NCI-H1436 (cell line): ENCODE measurements at places on chromosomes 7 and 10.

- DNase-seq = no peak
Measured at GRCh38 chr7:34806831-34807230, 148.8 kb downstream of the NPSR1 start.

GRCh38 chr10:76868098-76868977 is 769.3 kb downstream of the KCNMA1 start:
- no peak for DNase-seq

- DNase-seq = no peak
Measured at GRCh38 chr10:17781856-17782255, 27.3 kb upstream of the MRC1 start.

DNA sequence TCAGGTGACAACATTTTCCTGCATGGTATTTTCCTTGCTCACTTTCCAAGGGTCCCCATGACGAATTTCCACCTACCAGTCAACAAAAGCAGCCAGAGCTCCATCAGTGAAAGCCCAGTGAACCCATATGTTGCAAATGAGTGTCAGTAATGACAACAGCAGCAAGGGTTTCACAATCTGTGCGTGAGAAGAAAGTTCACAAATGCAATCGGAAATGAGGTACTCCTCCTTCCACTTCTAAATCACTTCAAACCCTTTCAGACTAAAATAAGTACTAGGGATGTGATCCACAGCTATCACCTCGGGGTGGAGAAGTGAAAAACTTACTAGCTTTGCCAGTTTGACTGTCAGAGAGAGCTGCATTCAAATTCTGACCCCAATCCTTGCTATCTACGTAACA is 55.6 kb upstream of the BET1 start:
- no peak for DNase-seq

DNA sequence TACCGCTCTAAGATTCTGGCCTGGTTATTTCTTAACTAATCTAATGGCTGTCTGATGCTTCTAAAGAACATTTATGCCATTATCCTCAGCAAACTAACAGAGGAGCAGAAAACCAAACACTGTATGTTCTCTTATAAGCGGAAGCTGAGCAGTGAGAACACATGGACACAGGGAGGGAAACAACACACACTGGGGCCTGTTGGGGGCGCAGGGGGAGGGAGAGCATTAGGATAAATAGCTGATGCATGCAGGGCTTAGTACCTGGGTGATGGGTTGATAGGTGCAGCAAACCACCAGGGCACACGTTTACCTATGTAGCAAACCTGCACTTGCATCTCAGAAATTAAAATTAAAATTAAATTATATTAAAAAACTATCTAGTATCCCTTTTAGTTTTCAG is 853.5 kb downstream of the GATA3 start:
- no peak for DNase-seq

DNA sequence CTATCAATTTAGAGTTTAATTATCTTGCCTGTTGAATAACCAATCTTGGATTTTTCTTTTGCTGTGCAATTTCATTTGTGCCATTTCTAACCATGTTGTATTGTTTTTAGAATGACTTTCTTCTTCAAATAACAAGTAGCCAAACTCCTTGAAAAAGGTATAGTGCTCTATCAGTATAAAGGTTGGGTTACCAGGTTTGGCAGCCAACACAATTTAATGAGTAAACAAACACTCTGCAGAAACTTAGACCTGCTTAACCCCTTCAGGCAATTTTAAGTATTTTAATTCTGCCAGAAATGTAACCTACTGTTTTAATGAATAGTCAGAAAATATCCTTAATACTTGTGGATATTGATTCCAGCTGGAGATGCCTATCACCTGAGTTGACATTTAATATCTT is 299.8 kb downstream of the ARL4A start:
- DNase-seq = no peak

DNA sequence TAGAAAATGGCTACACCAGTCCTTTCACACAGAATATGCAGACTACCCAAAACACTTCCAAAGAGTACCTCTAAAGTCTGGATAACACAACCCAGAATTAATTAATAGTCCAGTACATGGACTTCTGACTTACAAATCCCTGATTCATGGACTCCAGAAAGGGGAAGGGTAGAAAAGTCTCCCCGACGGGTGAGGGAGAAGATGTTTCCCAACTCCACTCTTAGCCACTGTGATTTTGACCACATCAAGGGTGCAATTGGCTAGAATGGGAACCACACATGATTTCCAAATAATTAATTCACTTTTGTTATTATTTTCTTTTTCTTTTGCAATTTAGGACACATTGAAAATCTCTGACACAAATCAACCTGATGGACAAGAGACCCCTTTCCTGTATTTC is 1.4 kb downstream of the TMEM130 start:
- DNase-seq = no peak

- peak; percentile 77 for DNase-seq
Measured at GRCh38 chr7:158587162-158588084, at the start of gene PTPRN2. TSS of gene PTPRN2 (minus strand) at chr7:158587823.

DNA sequence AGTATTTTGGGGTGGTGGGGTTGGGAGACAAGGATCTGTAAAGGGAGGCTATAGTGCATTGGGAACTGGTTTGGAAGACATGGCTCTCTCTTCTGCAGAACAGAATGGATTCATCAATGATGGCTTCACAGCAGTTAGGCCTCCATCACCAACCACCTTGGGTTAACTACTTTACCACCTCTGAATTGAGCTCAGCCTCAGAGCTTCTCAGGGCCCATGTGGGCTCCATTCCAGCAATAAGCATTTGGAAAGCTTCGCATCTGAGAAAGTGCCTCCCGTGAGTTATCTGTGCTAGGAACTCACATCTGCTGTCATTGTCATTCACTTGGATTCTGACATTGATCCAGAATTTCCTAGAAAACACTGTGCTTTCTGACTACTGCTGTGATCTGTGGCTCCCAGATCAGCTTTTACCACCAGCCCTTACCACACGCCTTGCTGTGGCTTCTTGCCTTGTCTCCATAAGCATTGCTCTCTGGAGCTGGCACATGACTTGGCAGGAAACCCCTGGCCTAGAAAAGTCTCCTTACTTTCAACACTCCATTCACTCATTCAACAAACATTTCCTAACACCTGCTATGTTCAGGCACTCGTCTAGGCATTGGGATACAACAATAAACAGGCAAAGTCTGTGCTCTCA is 70.7 kb upstream of the ADO start:
- DNase-seq = no peak

- no peak for DNase-seq
Measured at GRCh38 chr10:115939101-115939854, 333.7 kb downstream of the GFRA1 start.

DNA sequence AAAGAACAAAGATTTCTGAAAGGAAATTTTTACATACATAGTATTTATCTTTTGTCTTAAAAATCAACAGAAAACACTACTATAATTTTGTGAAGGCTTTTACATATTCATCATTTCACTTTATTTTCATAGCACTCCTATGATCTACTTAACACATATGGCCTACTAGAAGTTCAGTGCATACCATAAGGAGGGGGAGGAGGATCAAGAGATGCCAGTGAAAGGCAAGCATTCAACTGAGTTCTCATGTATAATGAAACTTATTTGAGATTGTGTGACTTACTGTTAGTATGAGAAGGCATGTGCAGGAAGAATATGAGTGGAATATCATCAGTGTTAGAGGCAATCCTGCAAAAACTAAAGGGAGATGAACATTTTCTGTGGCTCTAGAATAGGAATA is 10.6 kb downstream of the BRAF start:
- DNase-seq = no peak

- DNase-seq = no peak
Measured at GRCh38 chr10:119377958-119378736, 164.4 kb downstream of the RGS10 start.

GRCh38 chr7:131623154-131623553 is 66.7 kb upstream of the PODXL start:
- no peak for DNase-seq

DNA sequence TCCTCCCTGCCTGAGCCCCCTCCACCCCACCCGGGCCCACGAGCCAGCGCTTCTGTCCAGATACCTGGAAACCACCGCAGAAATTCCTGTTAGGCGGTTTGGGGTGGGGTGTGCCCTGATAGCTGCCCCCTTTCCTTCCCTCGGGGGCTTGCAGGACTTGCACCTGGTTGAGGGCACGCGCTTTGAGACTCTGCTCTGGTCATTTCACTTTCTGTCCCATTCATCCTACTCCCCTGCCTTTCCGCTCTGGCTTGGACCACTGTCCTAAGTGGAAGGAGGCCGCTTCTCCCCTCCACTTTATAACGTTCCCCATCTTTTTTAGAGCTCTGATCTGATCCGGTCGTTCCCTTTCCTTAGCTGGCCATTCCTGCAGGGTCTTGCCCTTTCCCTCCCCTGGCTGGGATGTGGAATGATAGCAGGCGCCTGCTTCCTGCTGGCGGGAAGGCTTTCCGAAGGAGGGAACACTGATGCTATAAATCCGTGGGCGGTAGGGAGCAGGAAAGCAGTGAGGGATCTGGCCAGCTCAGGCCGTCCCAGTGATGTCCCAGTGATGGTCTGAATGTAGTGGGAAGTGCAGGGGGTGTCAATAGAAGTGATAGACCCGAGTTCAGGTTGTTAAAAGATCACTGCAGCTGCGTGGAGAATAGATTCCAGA is 852 bp upstream of the PRKAR1B start:
- no peak for DNase-seq

- no peak for DNase-seq
Measured at GRCh38 chr10:23171232-23171876, 20.8 kb upstream of the PTF1A start.

DNA sequence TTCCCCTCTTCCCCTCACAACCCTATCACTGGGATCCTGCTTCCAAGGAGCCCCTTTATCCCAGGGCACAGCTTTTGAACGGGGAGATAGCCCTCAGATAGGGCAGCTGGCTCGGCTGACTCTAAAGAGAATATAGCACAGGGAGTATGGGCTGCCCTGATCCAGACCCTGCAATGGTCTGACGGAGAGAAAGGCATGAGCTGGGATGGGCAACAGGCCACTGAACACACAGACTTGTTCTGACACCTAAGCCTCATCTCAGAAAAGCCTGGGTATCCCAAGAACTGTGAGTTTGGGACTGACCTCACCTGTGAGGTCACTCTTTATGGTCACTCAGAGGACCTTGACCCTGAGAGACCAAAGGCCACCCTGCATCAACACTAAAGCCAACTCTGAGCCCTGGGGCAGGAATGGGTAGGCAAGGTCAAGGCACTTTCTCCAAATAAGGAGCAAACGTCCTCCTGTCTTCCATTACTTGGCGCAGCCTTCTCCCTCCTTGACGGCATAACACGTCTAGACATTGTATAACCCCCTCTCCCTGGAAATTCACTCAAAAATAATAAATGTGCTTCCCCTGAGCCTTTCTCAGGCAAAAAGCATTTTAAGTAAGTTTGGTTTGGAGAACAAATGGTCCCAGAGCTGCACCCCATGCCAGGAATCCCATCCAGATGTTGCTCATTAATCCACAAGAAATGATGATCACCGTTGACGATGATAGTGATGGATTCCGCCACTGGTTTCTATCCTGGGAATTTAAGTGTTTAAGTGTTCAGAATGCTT is 8.2 kb upstream of the LRRC18 start:
- DNase-seq = no peak

GRCh38 chr10:107480781-107481180 is 316.3 kb upstream of the SORCS1 start:
- DNase-seq = no peak

- DNase-seq = no peak
Measured at GRCh38 chr10:97810446-97810845, 38.6 kb upstream of the SFRP5 start.

GRCh38 chr10:15427843-15428414 is 56.8 kb upstream of the FAM171A1 start:
- DNase-seq = no peak

- DNase-seq = no peak
Measured at GRCh38 chr10:12568391-12569009, 219.2 kb downstream of the CAMK1D start.

DNA sequence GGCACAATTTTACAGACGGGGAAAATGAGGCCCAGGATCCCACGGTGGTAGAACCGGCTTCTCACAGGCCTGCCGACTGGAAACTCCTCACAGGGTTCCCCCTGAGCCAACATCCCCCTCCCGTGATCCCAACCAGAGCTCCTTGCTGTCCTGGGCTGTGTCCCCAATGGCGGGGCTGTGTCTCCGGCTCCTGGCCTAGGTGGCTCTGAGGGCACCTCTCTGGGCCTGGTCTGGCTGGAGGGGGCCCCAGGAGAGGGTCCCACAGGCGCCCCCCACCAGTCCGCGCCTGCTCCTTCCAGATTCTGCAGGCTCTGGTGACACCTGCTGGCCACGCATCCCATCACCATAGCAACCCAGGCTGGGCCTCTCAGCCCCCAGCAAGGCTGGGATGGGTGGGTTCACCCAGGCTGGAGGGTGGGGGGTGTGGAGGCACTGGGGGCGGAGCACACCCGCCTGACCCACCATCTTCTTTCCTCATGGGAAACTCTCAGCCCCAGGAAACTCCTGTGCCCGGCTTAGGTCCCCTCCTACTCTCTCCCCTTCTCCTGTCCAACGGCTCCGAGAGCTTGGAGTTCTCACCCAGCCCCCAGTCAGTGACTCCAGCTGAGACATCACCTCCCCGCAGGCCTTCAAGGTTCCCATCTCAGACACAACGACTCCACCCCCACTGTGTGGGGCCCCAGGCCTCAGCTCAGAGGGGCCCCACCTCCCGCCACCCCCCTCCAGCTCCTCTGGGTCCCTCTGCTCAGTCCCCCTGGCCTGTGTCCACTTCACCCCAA is 27.1 kb upstream of the TNRC18 start:
- DNase-seq = peak; percentile 35

DNA sequence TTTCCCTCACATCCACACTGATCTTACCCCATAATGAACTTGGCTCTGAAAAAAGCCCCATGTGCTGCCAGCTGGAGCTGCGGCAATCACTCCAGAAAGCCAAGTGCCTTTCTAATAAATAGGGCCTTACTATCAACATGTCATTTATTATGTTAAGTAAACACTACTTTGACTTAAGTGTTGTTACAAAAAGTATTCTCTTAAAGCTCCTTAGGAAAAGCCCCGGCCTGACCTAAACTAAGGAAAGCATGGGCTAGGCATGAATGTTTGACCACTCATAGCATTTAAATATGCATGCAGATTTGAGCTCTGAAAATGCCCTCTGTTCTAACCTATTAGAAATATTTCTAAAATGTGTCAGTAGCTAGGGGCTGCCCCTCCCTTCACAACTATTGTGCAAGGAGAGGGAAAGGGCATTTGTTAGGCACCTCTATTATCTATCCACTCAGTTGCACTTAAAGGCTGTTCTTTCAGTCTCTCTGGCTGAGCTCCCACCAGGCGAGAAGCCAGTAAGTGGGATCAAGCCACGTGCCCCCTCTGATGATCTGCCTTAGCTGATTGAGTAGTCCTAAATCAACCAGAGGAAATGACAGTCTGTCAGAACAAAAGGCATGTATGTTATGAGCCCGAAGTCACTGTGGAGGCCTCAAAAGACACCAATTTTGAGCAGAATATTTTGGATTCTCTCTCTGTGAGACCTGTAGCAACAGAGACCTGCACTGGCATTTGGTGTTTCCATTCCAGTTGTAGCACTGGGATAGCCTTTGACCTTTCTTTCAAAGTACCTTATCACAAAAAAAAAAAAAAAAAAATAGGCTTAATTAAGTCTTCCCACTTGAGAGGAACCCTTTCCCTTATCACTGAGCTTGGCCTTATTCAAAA is 77.1 kb downstream of the ITGB8 start:
- peak; percentile 80 for DNase-seq
